Stimulated activated naive CD8-positive, alpha-beta T cell treated with anti-CD3 and anti-CD28 coated beads, Interleukin-15, amount 100 ng/mL, for 72 hours (primary cell): ENCODE measurements at places on chromosomes 13 and 19.
A peak's percentile ranks its signal among the peaks of the same experiment; 100 is the strongest.

DNA sequence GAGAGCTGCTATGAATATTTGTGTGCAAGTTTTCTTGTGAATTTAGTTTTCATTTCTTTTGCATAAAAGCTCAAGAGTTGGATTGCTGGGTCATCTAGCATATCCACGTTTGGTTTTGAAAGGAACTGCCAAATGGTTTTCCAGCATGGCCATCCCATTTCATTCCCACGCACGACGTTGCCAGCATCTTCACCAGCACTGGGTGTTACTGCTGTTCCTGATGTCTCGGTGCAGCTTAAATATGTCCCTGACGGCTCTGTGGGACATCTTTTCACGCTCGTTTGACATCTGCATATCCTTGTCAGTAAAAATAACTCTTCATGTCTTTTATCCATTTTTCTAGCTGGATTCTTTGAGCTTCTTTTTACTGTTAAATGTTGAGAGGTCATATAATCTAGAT, 123.7 kb downstream of the ATP11A start:
- DNase-seq, result no peak

DNA sequence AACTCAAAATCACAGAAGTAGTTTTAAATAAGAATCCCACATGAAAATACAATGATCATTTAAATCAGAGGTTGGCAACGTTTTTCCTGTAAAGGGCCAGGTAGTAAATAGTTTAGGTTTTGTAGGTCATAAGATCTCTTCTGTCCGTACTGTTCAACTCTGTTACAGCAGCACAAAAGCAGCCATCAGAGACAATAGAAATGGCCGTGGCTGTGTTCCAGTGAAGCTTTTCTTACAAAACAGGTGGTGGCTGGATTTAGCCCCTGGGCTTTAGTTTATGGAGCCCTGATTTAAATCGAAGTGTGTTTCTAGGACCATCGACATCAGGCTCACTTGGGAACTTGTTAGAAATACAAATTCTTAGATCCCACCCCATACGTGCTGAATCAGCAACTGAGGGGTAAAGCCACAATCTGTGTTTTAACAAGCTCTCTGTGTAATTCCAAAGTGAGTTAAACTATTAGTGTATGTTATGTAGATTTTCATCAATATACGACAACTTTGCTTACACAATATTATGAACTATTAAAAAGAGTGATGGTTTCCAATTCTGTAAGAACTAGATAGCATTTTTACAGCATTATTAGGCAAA, 54.8 kb upstream of the MIR17HG start:
- no peak for DNase-seq

DNA sequence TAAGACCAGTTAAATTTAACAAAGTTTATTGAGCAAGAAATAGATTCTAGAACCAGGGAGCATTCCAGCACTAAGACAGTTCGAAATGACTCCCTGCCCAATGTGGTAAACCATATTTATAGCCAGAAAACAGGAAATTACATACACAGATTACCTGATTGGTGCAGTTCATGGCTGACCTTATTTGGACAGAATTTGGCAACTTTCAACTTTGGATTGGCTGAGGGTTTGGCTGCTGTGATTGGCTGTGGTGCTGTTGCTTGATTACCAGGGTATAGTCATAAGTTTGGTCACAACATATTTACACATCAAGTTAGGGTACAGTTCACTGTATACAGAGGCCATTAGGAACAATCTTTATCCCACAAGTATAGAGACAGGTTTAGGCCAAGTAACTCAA, 984.8 kb upstream of the MIR17HG start:
- no peak for DNase-seq

DNA sequence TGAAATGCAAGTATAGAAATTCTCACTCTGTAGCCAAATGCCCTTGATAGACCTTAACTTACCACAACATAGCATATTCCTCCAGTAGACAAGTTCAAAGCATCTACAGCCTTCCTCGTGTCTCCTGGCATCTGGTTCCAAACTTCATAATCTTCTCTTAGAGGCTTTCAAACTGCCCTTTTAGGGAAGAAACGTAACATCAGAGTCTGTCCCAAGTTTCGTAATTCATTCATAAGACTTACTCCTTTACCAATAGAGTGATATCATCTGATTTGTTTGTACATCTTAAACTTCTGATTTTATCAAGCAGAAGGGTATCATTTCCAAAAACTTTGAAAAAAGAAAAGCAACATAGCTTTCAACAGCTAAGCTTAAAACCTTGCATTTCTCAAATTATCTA, 137.4 kb downstream of the SPRY2 start:
- DNase-seq, result no peak

- no peak for DNase-seq
Observed at GRCh38 chr13:90628471-90628870, 719.0 kb upstream of the MIR17HG start.

DNA sequence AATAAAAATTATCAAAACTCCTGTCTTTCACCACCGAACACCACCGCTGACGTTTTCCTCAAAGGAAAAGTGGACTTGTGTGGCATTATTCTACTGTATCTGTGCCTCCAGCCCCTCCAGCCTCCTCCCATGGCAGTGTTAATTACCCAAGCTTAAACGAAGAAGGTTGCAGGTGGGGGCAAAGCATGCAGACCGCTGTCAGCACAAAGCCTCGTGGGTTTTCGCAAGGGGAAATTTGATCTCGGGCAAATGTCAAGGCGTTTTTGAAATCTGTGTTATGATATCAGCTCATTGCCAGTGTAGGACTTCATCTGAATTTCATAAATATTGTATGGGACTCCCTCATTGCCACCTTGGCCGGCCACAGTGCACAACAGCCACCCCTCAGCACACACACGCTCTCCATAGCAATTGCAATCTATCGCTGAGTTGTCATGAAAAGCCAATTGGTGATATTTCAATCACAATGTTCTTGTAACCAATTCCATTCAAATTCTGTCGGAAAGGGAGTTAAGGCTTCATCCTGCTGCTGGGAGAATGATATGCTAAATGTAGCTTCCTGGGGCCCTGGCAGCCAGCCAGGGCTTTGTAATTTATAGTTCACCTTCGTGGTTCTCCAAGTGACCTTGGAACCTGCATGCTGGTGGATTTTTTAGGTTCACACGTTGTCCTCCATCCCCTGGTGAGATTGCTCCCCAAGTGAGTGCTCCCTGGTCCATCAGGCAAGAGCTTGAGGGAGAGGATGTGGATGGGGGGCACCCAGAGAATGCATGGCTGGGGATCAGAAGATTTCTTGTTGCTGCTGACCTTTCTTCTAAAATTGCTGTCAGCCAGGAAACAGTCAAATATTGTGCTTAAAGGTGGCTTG, 16.6 kb downstream of the CHST8 start:
- no peak for DNase-seq

GRCh38 chr19:19399733-19400433, 5.6 kb upstream of the GATAD2A start:
- DNase-seq, result no peak

- DNase-seq, result peak; percentile 79
Observed at GRCh38 chr19:43780706-43781525, at the start of gene KCNN4. Gene KCNN4, minus strand, starts transcription at chr19:43780973. Its CDS starts 112 bp downstream, at chr19:43780861.

DNA sequence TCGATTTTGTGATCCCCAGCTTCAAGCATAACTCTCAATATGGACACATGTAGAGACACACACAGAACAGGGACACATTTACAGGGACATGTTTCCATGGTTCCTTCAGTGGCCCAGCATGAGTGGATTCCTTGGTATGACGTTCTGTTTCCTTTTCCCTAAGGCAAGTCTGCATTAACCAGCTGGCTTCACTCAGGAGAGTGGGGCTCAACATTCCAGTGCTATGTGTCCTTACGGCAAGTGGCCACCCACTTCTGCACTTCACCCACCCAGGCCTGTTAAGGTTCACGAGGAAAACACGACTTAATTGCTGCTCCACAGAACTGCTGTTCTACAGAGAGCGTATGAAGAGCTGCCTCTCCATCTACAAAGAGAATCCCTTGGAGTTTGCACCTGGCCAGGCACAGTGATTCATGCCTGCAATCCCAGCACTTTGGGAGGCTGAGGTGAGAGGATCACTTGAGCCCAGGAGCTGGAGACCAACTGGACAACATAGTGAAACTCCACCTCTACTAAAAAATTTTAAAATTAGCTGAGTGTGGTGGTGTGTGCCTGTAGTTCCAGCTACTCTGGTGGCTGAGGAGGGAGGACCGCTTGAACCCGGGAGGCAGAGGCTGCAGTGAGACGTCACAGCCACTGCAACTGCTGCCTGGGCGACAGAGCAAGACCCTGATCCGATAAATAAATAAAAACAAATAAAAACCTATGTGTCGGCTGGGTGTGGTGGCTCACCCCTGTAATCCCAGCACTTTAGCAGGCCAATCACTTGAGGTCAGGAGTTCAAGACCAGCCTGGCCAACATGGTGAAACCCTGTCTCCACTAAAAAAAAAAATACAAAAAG, 32.5 kb downstream of the BRD4 start:
- no peak for DNase-seq

GRCh38 chr19:37304190-37304883, 66.6 kb upstream of the ZNF527 start:
- no peak for DNase-seq

DNA sequence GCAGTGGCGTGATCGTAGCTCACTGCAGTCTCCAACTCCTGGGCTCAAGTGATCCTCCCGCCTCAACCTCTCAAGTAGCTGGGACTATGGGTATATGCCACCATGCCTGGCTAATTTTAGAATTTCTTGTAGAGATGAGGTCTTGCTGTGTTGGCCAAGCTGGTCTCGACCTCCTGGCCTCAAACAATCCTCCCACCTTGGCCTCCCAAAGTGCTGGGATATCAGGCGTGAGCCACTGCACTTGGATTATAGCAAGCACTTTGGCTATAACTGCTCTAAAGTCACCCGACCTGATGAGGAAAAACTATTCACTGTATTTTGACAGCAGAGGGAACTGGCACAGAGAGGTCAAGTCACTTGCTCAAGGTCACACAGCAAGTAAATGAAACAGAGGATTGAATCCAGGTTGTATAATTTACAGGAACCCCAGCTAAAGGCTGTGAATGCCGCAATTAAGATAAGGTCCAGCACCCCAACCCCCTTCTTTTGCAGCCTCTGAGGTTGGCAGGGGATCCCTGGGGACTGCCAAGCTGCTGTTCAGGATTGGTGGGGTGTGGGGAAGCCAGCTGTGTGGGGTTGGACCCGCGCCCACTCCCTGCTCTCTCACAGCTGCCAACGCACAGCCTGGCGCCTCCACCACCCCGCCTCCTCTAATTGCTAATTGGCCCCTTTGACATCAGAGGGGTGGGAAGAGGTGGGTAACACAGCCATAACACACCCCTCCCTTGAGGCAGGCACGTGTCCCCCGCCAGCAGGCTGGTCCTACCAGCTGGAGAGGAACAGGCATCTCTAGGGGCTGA, 6.0 kb downstream of the TMIGD2 start:
- no peak for DNase-seq

- DNase-seq, result no peak
Observed at GRCh38 chr19:38556521-38557174, 61.1 kb downstream of the MAP4K1 start.

GRCh38 chr13:73742982-73743381, 391.2 kb downstream of the KLF12 start:
- DNase-seq, result no peak

DNA sequence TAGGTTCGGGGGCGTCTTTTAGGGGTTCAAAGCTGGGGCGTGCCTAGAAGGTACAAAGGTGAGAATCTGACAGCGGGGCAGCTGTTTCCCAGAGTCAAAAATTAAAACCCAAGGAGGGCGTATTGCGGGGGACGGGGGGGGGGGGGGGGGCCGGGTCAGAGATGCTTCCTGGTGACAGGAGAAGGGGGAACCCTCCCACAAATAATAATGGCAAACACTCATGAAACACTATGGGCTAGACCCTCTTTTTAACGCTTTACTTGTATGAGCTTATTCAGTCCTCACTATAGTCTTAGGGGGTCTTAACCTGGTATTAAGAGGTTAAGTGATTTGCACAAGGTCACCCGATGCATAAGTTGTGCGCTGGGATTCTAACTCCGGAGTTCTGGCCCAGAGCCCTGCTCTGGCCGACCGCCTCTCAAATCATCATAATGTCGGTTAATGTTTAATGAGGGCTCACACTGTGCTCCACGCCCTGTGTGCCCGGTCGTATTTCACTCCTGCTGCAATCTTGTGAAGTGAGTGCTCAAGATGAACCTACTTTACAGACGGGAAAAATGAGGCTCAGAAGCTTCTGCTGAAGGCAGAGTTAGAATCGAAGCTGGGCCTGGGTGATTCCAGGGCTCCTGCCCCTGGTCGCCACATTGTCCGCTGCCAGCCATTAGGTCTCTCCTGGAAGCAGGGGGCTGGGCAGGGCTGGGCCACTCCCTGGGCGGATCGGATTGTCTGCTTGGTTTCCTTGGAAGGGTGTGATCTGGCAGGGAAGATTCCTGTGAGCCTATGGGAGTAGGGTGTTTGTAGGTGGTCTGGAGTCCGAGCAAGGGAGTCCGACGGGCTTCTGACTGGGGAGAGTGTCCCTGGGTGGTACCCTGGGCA, 964 bp downstream of the PAK4 start:
- DNase-seq, result no peak

GRCh38 chr13:110280231-110280813, 26.6 kb downstream of the COL4A1 start:
- no peak for DNase-seq

- no peak for DNase-seq
Observed at GRCh38 chr13:112693831-112694497, 4.1 kb downstream of the ATP11A start.

DNA sequence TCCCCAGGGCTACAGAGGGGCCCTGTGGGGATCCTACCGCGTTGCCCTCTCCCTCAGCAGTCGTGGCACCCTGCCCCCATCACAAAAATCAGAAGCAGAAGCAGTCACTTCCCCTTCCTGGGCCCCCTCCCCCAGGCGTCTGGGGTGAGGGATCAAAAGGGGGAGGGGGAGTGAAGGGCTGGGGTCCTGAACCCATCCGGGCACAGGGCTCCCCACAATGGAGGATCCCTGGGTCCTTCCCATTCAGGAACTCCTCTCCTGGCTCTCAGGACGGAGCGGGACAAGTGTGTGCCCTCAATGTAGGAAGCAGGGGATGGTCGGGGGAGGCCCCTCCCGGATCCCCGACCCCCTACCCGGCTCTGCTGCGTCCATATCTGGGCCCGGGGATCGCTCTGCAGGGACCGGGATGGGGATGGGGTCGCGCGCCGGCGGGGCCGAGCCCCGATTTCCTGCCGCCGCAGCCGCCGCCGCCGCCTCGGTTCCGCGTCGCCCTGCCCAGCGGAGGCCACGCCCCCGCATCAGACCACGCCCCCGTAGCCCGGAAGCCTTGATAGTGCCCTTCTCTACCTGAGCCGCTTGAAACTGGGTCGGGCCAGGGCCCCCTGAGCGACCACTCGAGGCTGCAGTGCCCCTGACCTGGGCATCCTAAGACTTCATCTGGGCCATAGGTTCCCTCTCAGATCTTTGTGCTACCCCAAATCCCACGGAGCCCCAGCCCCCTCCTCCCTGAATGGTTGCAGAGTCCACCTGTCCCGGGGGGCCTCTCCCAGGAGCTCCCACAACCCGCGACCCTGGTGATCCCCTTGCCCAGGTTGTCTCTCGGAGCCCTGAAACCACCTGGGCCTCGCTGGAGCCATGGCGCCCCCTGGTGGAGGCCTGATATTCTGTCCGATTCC, at the start of gene GMIP:
TSS of gene GMIP (minus strand) at position 500 of the 896 bp plus-strand sequence. CDS start at position 372, 128 bp downstream.
- peak; percentile 88 for DNase-seq

GRCh38 chr13:112729408-112729807, 39.6 kb downstream of the ATP11A start:
- no peak for DNase-seq

- DNase-seq, result no peak
Observed at GRCh38 chr13:98458431-98458830, 118.5 kb downstream of the STK24 start.
